Spinal cord (tissue), 10 donors: ENCODE measurements at places on chromosomes 12 and 14.

DNA sequence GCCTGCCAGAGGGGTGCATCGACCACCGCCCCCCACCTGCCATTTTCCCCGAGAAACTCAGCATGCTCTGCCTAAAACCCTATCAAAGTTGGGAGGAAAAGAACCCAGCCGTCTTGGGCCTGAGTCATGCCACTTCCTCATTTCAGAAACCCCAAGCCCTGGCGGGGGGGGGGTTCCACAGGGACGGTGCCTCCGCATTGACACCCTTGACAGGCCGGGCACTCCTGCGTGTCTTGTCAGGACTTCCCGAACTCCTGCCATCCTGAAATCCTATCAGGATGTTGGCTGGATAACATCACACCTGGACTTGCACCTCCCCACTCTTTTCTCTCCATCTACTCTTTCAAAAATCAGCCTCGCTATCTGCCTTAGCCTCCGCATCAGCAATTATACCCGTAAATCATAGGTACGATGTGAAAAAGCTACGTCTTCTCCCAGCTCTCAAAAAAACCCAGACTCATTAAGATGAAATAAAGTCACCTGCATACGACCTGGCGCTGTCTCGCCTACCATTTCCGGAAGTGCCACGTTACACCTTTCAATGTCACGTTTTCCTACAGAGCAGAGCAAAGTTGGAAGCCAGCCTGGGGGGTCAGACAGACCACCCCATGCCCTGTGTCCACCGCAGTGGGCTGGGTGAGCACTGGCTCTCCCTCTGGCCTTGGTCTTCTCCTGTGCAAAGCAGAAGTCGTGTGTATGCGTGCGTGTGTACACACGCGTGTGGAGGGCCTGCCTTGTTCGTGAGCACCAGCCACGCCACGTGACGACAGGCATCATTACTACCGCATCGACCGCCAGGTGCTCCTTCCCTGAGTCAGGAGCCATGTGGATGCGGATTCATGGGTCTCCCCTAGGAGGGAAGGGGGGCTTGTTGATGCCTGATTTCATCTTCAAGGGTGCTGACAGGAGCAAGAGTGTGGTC, 96.7 kb downstream of the RFLNA start:
- no peak for DNase-seq

DNA sequence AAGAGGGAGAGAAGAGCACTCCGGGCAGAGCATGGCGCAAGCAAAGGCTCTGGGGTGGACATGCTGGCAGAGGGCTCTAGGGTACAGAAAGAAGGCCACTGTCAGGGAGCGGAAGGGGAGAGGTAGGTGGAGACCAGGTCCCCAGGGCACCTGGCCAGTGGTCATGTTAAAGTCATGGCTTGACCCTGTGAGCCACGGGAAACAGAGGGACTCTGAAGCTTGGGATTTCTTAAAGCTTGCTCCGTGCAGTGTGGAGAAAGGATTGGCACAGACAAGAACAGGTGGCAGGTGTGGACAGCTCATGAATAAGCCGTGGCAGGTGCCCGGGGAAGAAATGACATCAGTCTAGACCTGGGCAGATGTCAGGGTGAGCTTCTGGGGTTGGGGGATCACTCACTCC, 413.8 kb downstream of the BCL11B start:
- no peak for DNase-seq

GRCh38 chr12:28742791-28743190, 406.3 kb upstream of the FAR2 start:
- DNase-seq = no peak

- no peak for DNase-seq
Observed at GRCh38 chr14:48401321-48401720, 725.9 kb upstream of the MDGA2 start.

GRCh38 chr12:53585448-53586125, 40.6 kb downstream of the ATF7 start:
- DNase-seq = peak; percentile 68

DNA sequence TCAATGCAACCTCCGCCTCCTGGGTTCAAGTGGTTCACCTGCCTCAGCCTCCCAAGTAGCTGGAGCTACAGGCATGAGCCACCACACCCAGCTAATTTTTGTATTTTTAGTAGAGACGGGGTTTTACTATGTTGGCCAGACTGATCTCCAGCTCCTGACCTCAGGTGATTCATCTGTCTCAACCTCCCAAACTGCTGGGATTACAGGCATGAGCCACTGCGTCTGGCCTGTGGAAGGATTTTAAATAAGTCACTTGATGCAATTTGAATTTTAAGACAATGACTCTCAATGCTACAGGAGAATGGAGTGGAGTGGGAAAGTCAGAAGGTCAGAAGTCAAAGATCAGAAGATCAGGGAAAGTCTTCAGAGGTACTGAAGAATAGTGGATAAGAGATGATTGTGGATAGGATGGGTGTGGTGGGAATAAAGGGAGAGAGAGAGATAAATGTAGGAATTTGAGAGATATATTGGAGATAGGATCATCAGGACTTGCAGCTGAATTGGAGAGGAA, 15.4 kb downstream of the TMEM52B start:
- no peak for DNase-seq
